ENCODE measurements at places on chromosomes 11 and 22.

- no peak for DNase-seq
Observed at GRCh38 chr11:44445500-44446365, 119.7 kb upstream of the CD82 start.

- no peak for DNase-seq
Observed at GRCh38 chr11:126978911-126979310, 21.7 kb downstream of the KIRREL3 start.

GRCh38 chr11:17280494-17281127 is 4.1 kb downstream of the NUCB2 start:
- no peak for DNase-seq

- peak; percentile 88 for DNase-seq
Observed at GRCh38 chr11:69300120-69301060, 6.4 kb downstream of the MYEOV start.

GRCh38 chr22:19679522-19680101 is 34.7 kb upstream of the SEPTIN5 start:
- DNase-seq = no peak

- DNase-seq = no peak
Observed at GRCh38 chr11:29623144-29623722, 393.6 kb downstream of the KCNA4 start.

GRCh38 chr11:5514841-5515240 is 1.7 kb downstream of the UBQLNL start:
- DNase-seq = no peak

- no peak for DNase-seq
Observed at GRCh38 chr22:45550891-45551290, 48.2 kb downstream of the FBLN1 start.

- DNase-seq = no peak
Observed at GRCh38 chr11:129391360-129391759, 15.7 kb downstream of the BARX2 start.

- DNase-seq = no peak
Observed at GRCh38 chr11:31819621-31820437, 8.7 kb upstream of the PAX6 start.

DNA sequence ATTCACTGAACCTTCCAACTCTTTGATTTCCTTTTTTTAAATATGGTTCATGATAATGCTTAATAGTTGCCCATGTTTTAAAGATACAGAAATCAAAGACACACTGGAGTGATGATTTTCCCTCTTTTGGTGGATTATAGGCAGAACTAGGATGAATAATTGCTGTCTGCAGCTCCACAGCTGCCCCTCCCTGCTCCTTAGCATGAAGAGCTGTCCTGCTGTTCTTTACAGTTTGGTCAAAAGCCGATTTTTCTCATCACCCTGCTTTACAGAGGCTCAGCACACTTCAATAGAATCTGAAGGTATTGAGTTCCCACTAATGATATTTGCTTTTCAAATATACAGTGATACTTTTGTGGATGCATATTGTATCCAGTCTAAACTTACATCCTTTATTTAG is 202.6 kb downstream of the AASDHPPT start:
- no peak for DNase-seq

All from fibroblast of mammary gland (primary cell).